ENCODE measurements at places on chromosomes 2 and 18.

GRCh38 chr2:11481789-11482472 lies 16.0 kb upstream of the E2F6 start:
- no peak for DNase-seq

- DNase-seq, result no peak
Observed at GRCh38 chr2:143142598-143142997, 13.4 kb downstream of the ARHGAP15 start.

- no peak for DNase-seq
Observed at GRCh38 chr18:4256766-4257417, 198.2 kb downstream of the DLGAP1 start.

- DNase-seq, result no peak
Observed at GRCh38 chr2:55712477-55713060, 18.9 kb upstream of the PNPT1 start.

DNA sequence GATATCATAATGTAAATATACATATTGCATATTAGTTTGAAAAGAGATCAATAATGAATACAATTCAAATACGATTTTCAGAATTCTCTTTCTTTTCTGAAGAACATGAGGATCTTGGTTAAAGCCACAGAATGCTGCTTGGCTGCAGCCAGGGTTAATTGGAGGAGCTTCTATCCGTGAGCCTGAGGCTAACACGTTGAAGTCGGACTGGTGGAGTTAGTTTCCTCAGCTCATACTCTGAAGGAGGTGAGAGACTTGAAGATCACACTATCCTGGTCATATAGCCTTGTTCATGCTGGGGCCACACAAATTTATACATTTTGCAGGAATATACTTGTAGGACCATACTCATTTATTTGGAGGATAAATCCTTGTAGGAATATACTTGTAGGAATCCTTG lies 335.8 kb downstream of the TRIB2 start:
- DNase-seq, result no peak

GRCh38 chr2:173079973-173080860 lies 4.6 kb downstream of the MAP3K20 start:
- DNase-seq, result no peak

Measured in CD4-positive, alpha-beta T cell treated with Interleukin-21 for 1 hour (primary cell).